ENCODE measurements at places on chromosomes 5 and 9. TPM values are rescaled to one million over a fixed set of nuclear protein-coding genes. Genes with fewer than 3 reads are reported as not detected.

DNA sequence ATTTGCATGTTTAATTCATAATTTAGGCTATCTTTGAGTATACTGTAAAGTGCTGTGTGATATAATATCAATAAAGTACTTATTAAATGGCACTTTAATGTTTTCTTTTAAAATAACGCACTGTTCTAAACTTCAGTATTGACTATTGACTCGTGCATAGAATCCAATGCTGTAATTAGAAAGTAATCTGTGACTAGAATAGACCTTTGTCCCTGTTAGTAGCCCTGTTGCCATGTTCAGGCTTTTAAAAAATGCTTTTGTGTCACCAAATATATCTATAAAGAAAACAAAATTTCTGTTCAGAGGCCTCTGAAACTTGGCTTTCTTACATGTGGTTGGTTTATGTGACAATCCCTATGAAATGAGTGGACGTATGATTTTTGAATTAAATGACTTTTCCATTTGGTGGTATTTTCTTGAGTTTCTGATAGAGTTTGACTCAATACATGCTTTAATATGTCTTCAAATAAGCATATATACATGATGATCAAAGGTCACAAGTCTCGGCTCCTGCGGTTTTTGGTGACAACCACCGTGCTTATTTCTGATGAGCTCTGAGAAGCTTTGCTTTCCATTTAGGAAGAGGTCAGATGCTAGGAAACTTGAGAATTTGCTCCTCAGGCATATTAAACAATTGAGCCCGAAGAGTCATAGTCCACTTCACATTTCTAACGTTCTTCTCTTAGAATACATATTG lies 174.7 kb downstream of the NR3C1 start:
- no peak for DNase-seq

- DNase-seq, result no peak
Measured at GRCh38 chr9:105647595-105648349, 14.5 kb upstream of the TAL2 start.

GRCh38 chr5:27377626-27378025 lies 339.2 kb upstream of the CDH9 start:
- no peak for DNase-seq

DNA sequence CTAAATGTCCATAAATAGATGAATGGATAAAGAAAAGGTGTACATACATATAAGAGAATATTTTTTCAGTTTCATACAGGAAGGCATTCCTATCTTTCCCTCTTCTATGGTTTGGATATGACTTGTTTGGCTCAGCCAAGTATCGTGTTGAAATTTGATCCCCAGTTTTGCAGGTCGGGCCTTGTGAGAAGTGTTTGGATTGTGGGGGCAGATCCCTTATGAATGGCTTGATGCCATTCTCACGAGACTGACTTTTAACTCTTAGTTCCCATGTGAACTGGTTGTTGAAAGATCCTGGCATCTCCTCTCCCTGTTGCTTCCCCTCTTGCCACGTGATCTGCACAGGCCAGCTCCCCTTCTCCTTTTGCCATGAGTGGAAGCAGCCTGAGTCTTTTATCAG lies 421.1 kb upstream of the FTMT start:
- DNase-seq, result no peak

DNA sequence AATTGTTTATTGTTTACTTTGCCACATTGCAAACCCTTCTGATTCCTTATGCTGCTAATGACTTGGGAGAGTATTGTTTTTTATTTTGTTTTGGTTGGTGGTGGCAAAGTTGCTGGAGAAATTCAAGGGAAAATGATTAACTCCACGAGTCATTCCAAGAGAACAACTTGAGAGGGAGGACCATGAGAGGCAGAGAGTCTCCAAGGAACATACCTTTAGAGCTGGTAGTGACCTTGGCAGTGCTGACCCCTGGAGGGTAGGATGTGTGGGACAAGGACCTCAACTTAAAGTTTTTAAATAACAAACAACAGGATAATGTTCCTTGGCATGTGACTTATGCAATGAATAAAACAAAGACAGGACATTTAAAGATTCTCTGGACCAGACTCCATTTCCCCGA lies 139.7 kb downstream of the LRRC70 start:
- DNase-seq, result no peak

DNA sequence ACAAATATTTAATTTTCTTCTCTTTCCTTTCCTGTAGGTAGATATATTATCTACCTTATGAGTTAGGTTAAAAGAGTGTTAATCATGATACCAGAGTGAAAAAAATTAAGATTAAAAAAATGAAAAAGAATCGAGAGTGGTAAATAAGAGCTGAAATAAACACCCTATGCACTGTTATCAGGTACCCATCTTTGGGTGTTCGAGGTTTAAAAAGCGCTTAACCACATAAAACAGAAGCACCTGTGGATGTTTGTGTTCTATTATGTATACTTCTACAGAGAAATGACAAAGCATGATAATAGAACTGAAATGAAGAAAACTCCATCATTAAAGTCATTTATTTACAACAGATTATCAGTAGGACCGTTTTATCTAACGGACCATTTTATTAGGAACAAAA lies 25.7 kb upstream of the GCNT4 start:
- no peak for DNase-seq

DNA sequence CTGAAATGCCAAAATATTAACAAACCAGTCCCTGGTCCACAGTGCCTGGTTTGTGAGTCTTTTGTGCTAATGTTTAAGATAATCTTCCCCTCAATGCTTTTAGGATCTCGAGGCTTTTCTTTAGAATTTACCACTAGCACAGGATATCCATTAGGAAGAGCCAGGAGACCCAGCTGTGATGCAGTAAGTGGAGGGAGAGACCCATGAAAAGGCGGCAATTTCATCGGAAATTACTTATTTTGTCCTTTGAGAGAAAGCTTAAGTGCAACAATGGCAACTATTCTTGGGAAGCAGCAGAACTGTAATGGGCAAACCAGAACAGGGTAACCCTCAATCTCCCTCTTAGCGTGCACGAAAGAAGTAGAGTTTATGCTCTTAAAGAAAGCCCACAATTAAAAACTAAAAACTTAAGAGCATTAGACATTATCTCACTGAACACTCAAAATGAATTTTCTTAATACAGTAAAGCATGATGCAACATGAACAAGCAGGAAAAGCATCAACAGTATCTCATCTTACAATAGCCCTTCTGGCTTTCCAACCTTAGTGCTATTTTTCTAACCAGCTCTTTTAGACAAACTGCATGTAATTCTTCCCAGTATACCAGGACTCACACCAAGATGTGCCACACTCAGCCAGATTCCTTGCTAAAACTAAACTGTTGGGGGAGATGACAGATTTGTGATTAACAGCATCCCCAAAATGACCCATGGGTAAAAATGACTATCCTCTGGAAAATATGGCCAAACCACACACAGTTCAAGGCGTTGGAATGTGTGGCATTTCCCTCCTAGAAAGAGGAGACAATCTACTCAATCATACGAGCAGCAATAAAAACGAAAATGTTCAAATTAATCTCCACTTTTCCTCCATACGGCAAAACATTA lies 36.4 kb downstream of the PWWP2A start:
- no peak for DNase-seq

DNA sequence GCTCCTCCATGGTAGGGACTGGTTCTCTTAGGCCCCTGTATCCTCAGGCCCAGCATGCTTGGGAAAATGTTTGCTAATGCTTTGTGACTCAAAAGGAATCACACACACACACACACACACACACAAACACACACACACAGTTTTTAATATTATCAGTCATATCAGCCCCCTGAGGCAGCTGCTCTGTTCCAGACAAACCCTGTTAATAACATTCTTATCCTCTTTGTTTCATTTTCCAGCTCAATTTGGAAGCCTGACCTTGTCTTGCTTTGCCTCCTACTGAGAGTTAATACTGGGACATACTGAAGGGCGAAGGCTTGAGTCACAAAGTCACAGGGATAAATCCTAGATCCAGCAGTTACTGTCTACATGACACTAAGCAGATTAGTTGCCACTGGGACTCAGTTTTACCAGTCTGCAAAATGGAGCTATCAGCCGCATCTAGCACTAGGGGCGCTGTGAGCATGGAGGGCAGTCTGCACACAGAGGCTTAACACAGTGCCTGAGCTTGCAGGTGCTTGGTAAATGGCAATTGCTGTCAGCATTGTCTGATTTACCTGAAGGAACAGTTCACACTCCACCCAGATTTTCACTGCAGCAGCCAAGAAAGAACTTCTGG lies 37.1 kb upstream of the KCNMB1 start:
- DNase-seq, result no peak

DNA sequence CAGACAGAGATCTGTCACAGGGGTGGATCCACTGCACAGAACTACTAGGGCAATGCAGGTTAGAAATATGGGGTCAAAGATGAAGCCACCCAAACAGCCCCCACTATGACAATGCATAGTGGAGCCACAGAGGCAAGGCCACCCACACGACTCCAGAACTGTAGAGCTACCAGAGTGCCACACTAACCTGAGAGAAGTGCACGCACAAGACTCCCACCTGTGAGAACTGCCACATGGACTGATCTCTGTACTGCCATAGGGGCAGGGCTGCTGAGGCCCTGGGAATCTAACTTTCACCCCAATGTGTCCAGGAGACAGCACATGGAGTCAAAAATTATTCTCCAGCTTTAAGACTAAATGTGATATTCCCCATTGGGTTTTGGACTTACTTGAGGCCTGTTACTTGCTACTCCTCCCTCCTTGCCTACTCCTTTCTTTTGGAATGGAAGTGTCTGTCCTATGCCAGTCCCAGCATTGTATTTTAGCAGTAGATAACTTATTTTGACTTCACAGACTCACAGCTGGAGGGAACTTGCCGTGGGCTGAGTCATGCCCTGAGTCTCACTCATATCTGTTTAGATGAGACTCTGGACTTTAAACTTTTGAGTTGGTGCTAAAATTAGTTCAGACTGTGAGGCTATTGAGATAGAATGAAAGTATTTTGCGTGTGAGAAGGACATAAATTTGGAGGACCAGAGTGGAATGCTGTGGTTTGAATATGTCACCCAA lies 853.3 kb downstream of the MAT2B start:
- no peak for DNase-seq

DNA sequence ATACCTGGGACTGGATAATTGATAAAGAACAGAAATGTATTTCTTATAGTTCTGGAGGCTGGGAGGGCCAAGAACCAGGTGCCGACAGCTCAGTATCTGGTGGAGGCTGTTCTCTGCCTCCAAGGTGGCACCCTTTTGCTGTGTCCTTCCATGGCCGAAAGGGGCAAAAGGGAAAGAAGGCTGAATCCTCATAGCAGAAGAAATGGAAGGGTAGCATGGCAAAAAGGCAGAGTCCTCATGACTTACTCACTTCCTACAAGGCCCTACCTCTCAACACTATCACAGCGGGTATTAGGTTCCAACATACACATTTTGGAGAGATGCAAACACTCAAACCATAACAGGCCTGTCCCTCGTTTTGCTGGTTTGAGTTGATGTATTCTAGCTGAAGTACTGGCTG lies 25.1 kb upstream of the MED10 start:
- DNase-seq, result no peak

DNA sequence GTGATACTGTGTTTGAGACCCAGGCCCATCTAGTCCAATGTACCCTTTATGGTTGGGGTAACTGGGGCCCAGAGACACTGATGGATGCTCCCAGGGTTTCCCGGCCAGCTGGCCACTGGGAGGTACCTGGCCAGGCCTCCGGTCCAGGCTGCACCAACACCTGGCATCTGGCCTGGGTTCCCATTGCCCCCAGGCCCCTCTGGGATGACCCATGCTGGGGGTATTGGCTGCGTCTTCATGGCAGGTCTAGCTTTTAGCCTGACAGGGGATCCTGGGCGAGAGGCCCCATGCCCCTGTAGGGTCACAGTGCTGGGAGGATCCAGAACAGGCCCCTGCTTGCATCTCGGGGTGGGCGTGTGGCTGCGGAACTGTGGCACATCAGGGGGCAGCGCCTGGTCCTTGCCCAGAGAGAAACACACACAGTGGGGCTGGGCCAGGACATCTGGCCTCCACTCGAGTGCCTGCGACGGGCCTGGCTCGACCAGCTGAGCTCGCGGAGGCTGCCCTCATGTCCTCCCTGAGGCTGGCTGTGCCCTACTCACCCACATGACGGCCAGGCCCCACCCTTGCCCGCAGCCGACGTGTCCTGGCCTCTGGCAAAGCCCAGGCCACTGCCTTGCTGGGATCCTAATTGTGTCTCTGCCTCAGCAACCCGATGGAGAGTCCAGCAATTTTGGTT lies 21.5 kb upstream of the COL5A1 start:
- DNase-seq, result no peak

DNA sequence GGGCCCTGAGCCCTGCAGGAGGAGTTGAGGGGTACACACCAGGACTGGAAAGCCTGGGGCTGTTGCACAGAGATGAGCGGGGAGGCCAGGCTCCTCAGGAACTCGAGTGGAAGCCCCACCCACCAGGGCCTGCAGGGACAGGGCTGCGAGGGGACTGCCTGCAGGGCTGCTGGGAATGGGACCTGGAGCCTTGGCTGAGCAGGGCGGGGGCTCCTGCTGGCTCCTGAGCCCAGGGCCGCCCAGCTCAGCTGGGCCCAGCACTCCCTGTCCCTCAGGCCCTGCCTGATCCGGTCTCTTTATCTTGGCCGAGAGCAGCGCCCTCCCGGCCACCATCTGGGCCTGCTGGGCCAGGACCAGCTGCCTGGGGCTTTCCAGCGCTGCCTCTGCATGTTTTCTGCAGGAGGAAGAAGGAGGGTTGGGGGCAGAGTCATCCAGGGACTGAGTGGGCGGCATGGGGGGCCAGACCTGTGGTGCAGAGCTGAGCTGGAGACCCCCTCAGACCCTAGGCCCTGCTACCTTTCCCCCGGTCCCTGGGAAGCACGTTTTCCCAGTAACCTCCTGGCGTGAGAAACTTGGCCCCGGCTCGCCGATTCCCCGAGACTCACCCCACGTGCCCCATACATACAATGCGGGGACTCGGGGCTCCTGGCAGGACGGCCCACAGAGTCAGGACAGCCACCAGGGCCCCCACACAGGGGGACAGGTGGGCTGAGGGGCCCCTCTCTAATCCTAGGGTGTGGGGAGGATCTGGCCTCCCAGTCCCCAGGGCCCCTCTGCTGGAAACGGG lies 9.4 kb downstream of the LCN12 start:
- DNase-seq, result no peak

- DNase-seq, result no peak
Measured at GRCh38 chr5:16169550-16169949, 10.0 kb downstream of the MARCHF11 start.

- no peak for DNase-seq
Measured at GRCh38 chr9:80720579-80720978, 968.8 kb downstream of the TLE1 start.

DNA sequence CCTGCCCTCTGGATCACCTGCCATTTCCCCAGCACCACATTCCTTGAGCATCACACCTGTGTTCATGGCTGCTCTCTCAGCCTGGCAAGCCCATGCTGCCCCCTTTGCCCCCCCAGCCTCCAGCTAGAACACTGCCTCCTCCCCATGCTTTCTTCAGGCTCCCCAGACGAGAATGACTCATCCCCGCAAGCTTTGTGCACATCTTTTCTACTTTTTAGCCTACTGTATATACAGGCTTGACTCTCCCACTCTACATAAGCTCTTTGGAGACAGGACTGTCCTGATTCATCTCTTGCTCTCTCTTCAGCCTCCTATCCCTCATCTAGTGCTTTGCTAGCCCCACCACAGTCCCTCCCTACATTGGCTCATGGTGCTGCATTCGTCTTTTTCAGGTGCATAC lies 19.9 kb upstream of the GLIPR2 start:
- DNase-seq, result no peak

The MYOT gene
- not detected for total RNA-seq

The RAB24 gene
- 15.9 TPM for total RNA-seq

The PAIP2 gene
- total RNA-seq, result 71.5 TPM

The SPAG8 gene
- 0.59 TPM for total RNA-seq

The EXD3 gene
- 19.9 TPM for total RNA-seq

The SPINK5 gene
- 4.3 TPM for total RNA-seq

The FAM169A gene
- 21.1 TPM for total RNA-seq

The PCDHB5 gene
- total RNA-seq, result 7.8 TPM
